ENCODE measurements at places on chromosomes 2 and 18. TPM values are rescaled to one million over a fixed set of nuclear protein-coding genes. Genes with fewer than 3 reads are reported as not detected.
A peak's percentile ranks its signal among the peaks of the same experiment; 100 is the strongest.

SCN1A gene
- total RNA-seq, result not detected

- no peaks in the 10 kb centered on the region for H3K27me3 ChIP-seq
- DNase-seq, result no peak
- H3K36me3 ChIP-seq, result no peaks in the 10 kb centered on the region
- H3K4me1 ChIP-seq, result no peaks in the 10 kb centered on the region
- H3K4me3 ChIP-seq, result no peak overlapping the region
Observed at GRCh38 chr2:125658583-125658982, 997.4 kb upstream of the GYPC start.

GRCh38 chr2:48248251-48248933 lies 281.6 kb upstream of the STON1 start:
- DNase-seq, result peak; percentile 71
- no peaks in the 10 kb centered on the region for H3K36me3 ChIP-seq
- H3K27me3 ChIP-seq, result no peaks in the 10 kb centered on the region
- no peak overlapping the region for H3K4me3 ChIP-seq
- peak overlapping the region; percentile 88 for H3K27ac ChIP-seq

DNA sequence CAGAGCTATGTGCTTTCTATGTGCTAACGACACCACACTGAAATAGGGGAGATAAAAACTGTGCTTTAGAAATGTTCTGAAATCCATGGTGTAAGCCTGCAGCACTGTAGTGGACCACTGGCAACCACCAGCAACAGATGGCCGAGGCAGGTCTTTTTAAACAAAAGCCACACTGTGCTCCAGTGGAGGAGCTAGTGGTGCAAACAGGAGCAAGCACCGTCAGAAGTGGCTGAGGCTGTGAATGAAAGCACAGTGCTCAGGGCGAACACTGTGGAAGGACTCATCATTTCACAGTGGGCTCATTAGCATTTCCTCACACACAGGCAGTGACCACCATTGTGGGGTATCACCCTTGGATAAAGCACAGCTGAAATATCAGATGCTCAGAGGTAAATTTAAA lies 22.9 kb upstream of the MTX2 start:
- H3K27me3 ChIP-seq, result peaks cover 15% of the 10 kb centered on the region
- H3K27ac ChIP-seq, result no peak overlapping the region
- no peak overlapping the region for H3K4me3 ChIP-seq

Data from SJSA1 (cell line).